ENCODE measurements at places on chromosomes 5 and 9. TPM values are rescaled to one million over a fixed set of nuclear protein-coding genes. Genes with fewer than 3 reads are reported as not detected.

ABCA1 gene
- total RNA-seq = 5.4 TPM

SEMA6A gene
- 1.6 TPM for total RNA-seq

RPS23 gene
- 3,773 TPM for total RNA-seq

ALDOB gene
- total RNA-seq = not detected

ZNF454 gene
- total RNA-seq = 1.3 TPM

TRIM7 gene
- 15.4 TPM for total RNA-seq

OBP2B gene
- not detected for total RNA-seq

PCDHGC4 gene
- total RNA-seq = 1.3 TPM

All from thoracic aorta endothelial cell (primary cell).